ENCODE measurements at places on chromosomes 1 and 21.

GRCh38 chr21:46437511-46437910 lies 21.2 kb upstream of the DIP2A start:
- DNase-seq: no peak

DNA sequence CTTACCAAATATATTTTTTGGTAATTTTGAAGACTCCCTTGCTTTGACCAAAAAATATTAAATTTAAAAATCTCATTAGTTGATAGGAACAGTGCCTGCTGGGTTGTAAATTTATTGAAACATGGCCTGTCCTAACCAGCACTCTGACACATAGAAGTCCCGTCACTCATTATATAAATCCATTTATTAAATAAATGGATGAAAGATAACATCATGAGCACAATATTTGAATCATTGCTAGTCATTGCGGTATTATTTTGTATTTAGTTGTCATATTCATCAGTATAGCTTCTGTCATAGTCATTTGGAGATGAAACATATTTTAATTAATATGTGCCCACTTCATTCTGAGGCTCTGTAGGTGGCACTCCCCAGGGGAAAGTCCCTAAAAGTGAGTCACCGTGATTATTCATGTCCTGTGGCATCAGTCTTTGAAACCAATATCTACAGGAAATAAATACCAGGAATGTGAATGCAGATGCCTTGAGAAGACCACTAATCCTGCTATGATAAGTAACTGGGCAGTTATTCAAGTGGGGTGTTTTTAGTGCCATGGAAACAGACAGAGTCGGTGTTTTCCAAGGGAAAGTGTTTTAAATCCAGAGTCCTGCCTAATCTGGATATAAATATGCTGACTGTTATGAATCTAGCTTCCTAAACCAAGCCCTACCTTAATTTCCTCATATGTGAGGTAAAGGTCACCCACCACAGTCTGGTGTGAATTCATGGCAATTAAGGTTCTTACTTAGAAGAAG lies 302.0 kb downstream of the DUSP10 start:
- no peak for DNase-seq

DNA sequence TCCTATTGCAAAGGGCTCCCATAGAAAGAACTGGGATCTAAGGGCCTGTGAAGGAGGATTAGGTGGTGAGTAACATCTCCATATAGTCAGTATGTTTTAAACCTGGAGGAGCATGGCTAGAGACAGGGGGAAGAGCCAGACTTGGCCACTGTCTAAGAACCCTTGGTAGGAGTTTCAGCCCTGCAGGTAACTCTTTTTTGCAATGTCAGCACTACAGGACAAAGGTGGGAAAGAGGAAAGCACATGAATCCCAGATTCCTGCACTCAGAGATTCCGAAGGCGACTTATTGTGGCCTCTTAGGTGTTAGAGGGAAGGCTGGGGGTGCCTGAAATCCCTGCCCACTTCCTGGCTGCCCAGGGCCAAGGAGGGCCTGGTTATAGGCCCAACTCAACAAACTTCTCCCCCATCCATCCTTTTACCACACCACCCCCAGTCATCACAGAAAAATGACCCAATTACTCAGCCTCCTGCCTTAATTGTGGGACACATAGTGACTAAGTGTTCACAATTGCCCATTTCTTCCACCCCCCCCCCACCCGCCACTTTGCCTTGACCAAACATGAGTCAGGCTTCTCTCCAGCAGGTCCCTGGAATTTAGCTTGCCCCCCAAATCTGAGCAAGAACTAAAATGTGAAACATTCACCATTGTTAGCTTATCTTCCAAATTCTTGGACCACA lies 1.9 kb upstream of the NTNG1 start:
- no peak for DNase-seq

- no peak for DNase-seq
Observed at GRCh38 chr1:8816831-8817411, 519 bp downstream of the RERE start.

DNA sequence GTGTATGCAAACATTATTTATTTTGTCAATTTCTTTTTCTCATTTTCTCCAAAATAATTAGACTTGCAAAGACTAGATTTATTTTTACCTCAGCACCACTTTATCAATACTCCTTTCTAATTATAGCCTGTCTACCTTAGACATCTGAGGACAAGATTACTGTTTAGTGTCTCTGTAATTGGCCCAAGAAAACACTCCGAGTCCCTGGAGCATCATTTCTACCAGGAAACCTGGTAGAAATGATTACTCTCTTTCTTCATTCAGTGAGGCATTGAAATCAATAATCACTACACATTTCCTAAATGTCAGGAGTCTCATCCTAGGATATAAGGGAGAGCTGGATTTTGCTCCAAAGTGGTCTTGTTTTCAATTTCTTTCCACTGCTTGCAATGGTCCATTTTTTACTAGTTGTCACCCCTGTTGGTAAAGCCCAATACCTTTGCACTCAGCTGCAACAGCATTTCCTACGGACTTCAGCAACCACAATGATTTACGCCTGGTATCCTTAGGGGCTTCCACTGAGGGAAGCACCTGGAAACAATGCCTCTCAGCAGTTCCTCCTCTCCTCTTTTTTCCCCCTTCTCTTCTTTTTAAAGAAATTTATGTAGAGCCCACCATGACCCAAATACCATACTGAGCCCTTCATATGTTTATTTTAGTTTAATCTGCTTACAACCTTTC lies 64.6 kb downstream of the GRIK1 start:
- no peak for DNase-seq

DNA sequence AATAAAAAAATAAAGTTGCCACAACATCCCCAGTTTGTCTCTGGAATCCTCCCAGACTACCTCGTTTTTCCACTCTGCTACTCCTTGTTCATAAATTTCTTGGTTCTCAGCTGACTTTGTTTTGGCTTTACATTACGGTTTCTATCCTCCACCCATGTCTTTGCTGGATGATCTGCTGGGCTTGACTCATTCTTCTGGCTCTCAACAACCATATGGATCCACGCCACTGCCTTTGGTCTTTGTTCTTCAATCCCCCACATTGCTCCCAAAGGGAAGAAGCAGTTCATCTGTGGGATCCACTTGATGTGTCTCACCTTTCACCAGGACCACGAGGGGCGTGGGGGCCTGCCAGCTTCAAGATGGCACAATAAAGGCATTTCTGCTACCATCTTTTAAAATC lies 67.1 kb upstream of the NBL1 start:
- DNase-seq: no peak

GRCh38 chr1:162930976-162931560 lies 70.1 kb upstream of the CCDC190 start:
- DNase-seq: no peak

DNA sequence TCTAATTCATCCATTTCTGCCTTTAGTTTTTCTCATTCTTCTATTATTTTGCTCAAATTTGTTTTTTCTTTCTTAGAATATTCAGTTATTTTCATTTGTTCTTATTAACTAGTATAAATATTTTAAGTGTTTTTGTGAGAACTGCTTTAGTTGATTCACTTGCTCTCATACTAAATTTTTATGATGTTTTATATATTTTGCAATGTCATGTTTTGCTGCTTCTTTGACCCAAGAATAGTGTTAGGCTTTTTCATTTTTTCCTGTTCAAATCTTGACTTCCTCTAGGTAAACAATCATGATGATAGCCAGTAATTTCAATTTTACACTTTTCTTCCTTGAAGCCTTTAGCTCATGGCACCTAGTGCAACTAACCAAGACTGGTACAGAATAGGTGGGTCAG lies 45.2 kb downstream of the MAN1A2 start:
- no peak for DNase-seq

DNA sequence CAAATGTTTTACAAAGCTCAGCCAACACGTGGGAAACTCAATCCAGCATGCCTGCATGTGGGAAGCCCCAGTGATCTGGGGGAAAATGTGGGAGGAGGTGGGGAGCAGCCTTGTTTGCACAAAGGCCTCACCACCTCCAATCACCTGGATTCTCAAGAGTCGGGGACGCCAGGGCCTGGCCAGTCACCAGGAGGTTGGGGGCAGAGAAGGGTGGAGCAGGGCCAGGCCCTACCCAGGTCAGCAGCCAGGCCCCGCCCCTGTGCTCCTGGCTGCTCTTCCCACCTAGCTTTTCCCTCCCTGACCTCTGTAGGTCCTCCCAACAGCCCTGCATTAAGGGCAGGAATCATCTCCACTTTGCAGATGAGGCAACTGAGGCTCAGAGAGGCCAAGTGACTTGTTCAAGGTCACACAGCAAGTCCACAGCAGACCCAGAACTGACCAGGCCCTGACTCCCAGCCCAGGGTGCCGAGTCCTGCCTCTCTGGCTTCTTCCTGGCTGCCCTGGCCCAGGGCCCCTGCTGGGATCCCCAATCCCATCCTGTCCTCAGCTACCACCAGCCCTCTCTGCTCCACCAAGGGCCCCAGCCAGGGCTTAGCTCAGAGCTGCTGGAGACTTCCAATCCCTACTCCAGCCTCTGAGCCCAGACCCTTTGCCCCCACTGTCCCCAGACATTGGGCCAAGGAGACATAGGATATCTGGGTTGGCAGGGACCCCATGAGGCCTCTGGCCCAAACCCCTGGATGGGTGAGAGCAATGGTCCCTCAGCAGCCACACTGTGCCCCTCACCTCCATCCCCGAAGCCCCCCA lies 508.6 kb downstream of the PTPRU start:
- no peak for DNase-seq

- no peak for DNase-seq
Observed at GRCh38 chr1:192879406-192879805, 70.6 kb downstream of the RGS2 start.

DNA sequence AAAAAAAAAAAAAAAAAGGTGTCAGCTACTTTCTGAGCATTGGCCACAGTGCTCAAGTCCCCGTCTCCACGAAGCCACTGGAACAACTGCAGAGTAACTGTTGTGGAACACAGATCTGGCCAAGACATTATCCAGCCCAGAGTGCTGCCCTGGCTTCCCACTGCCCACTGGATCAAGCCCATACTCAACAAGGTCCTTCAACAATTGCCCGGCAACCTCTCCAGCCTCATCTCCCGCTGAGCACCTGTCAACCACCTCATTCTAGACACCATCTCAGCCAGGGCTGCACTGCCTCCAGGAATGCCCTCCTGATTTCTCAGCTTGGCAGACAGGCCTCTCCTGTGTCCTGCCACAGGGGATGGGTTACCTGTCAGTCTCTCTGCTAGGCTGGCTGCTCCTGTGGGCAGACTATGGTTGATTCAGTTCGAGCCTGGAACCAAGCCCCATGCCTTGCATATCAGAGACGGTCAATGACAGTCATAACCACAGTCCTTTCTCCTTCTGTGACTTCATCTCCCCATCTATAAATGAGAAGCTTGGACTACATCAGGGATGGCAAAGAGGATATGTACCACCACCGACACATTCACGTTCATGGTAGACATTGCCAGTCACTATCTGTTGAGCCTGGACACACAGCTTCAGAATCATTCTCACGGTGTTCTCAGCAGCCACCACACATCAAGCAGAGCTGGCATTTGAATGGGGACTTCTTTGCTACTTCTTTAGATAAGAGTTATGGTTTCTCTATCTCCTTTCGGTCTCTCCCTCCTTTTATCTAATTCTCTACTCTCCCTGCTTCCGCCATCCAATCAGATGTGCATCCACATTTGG lies 76.9 kb downstream of the MRPL37 start:
- no peak for DNase-seq

DNA sequence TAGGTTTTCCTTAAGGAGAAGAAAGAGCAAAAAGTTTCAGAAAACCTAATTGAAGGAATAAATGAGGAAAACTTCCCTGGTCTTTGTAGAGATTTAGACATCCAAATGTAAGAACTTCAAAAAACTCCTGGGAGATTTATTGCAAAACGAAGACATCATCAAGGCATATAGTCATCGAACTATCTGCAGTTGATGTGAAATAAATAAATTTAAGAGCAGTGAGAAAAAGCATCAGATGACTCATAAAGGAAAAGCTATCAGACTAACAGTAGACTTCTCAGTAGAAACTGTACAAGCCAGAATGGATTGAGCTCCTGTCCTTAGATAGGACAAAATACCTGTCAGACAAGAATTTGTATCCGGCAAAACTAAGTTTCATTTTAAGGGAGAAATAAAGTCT lies 569.4 kb upstream of the ADAMTS5 start:
- DNase-seq: no peak

DNA sequence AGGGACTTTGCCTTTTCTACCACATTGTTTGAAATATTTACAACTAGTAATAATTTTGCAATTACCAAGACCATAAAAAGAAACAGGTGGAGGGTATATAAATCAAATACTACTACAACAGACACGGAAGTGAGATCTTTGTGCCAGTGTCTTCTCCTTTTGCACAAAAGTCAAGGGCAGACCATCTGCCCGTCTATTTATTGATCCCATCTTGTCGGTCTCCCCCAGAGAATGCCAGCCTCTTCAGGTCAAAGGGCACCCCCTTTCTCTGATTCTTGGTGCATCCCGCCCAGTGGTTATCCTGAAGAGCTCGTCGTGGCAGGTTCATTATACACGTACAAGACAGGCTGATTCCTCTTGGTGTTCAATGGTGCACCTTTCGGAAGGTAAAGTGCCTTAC lies 4.8 kb upstream of the PDE9A start:
- no peak for DNase-seq

DNA sequence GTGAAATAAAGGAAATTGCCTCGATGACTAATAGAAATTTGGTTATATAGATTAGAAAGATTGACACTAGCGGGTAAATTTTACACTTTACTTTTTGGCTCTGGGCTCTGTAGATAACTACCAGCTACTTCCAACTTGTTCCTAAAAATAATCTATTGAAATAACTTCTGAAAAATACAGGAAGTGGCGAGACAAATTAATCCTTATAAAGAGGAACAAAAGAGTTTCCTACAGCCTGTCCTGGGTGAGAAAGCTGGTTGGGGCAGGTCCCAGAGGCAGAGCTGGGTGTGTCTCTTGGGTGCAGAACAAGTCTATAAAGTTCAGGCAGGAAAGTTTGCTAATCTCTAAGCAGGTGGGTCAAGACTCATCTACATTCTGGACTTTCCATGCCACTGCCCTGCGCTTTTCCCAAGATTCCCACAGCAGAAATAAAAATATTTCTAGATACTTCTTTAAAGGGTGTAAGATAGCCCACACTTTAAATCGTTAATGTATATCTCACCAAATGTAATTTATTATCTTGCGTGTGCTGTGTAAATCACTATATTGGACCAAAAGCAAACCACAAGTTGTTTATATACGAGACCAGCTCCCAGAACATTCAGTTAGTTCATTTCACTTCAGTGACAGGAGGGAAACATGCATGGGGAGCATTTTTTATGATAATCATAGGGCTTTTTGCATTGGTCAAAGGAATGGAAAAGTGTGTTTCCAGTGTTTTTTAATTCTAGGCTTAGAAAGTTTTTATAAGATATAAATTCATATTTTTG lies 70.1 kb upstream of the NRIP1 start:
- DNase-seq: no peak

GRCh38 chr1:102836991-102837390 lies 271.3 kb downstream of the COL11A1 start:
- DNase-seq: no peak
